ENCODE measurements at places on chromosomes 2 and 18.
A peak's percentile ranks its signal among the peaks of the same experiment; 100 is the strongest.

DNA sequence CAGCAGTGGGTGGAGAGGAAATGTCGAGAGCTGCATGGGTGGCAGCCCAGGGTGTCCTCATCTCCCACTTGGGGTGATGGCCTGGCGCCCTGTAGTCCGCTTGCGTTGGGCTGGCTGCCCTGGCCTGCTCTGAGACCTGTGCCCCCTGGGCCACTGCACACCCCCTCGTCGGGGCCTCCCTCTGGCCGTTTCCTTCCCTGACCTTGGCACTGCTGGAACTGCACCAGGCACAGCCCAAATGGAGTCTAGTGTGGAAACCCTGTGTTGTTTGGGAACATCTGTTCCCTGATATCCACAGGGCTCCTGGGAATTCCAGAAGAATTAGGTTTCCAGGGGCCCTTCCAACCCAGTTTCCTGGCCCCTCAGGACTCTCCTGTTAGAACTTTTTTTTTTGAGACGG is 13.9 kb downstream of the EFHD1 start:
- DNase-seq: no peak

DNA sequence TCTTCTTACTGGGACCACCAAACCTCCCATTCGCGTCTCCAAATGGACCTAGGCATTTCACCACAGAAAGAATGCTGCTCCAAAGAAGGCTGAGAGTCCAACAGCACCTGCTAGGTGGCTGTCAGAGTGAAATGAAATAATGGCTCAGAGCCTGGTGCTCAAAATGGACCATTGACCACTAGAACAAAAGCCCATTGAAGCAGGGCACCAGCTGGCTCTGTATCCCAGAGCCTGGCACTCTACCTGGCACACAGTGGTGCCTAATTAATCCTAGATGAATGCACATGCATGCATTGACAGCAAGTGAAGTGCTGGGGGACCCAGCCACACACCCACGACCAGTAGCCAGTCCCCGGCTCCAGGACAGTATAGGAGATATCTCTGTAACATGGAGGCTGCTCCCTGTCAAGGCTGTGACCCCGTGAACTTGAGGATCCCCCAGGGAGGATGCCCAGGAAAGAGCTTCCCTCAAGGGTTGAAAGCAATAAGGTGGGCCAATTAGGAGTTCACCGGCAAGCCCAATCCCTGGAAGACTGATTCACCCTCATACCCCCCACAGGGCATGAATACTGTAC is 261.3 kb downstream of the TNS1 start:
- no peak for DNase-seq

DNA sequence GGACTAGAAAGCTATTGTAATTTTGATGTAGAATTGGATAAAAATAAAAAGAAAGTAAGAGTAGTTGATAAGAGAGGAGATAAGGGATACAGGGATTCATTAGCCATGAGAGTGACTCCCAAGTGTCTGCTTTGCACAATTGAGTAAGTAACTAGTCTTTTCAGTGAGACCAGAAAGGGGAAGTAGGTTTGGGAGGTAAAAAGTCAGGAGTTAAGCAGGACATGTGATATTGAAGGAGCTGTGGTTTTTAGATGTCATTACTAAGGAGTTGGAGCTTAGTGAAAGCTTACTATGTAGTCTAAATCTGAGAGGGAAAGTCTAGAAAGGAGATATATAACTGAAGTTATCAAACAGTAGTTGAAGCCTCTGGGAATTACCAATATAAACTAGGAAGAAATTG is 93.4 kb downstream of the SLC5A7 start:
- DNase-seq: no peak

GRCh38 chr18:74116633-74117554 is 30.7 kb downstream of the FBXO15 start:
- DNase-seq: no peak

DNA sequence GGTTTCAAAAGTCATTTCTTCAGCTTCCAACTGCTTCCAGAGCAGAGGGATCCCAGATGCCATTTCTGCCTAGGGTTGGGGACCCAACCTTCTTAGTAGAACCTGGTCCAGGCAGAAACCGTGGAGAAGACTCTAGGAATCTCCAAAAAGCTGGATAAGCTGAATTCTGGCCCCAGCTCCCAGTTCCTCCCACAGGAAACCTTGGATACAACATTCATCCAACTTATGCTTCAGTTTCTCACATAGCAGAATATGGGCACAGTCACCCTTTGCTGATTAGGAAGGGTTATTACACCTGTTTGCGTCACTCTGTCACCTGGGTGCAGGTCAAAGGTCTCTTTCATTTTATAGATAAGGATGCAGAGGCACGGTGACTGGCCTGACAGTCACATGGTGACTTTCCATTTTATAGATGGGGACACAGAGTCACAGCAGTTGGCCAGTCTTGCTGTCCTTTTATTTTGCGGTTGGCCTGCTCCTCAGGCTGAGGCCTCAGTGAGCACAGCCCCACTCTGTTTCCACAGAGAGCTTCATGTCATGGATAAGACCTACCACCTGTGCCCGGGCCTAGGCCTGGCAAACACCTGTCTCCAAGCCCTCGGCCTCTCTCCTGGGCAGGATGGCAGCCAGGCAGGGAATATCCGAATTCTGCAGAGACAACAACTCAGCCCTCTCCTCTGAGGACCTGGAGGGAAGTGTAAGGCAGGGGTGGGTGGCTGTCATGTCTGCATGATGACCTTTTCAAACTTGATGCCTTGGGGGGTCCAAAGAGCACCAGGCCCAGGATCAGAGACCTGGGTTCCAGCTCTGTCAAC is 148.8 kb downstream of the SMAD7 start:
- DNase-seq: no peak

DNA sequence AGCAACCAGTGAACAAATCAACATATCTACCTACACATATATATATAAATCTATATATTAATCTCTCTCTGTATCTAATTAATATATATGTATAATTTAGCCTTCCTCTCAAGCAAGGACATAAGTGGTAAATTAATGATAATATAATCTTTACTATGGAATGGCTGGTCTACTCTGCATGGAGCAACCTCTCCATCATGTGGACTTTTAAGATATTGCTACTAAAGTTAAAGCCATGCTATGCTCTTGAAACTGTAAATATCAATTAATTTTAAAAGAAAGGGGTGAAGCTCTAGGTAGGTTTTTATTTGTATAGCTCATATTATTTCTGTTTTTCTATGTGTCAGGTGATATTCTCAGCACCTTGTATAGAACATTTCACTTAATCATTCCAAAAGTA is 147.0 kb downstream of the PPP1R1C start:
- DNase-seq: no peak

- no peak for DNase-seq
Measured at GRCh38 chr2:199861132-199861774, 10.3 kb upstream of the FTCDNL1 start.

GRCh38 chr2:53711271-53711780 is 56.3 kb upstream of the CHAC2 start:
- DNase-seq: no peak

GRCh38 chr2:55156326-55156725 is 75.8 kb downstream of the CLHC1 start:
- DNase-seq: no peak

DNA sequence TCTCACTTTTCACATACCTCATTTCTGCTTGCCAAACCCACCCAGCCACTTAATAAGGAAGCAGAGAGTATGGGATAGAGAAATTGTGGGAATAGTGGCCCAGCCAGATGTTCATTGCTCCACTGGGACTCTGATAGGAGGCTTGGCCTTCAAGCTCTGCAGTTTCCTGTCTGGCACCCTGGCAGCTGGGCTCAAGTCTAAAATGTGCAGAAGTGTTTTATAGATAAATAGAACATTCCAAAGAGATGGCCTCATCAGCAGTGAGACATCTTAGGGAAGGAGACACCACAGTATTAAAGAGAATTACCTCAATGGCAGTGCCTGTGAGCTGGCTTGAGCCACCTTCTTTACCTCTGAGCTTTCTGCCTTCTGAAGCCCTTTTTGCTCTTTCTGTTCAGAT is 24.7 kb downstream of the COPS7B start:
- no peak for DNase-seq

GRCh38 chr2:140929849-140930248 is 1201.0 kb downstream of the LRP1B start:
- DNase-seq: no peak

DNA sequence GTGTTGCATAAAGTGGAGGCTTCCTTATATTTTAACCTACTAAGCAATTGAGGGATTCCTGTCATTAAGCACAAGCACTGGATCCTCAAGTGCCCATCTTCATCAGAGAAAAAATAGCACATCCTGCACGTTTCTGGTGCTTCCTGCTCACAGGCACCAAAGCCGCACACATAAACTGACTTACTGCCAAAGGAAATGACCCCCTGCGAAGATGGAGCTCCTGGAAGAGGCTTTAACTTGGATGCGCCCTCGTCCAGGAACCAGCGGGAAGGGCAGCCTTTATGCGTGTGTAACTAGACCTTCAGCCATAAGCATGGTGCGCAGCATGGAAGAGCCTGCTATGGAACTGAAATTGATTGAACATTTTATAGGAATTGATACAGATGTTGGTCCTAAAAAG is 188.7 kb downstream of the FTCDNL1 start:
- no peak for DNase-seq

- DNase-seq: no peak
Measured at GRCh38 chr2:79041032-79041448, 15.5 kb downstream of the REG3G start.

- DNase-seq: peak; percentile 56
Measured at GRCh38 chr2:45649858-45650811, 1.3 kb upstream of the PRKCE start.

GRCh38 chr2:3747032-3747654 is 43.8 kb downstream of the DCDC2C start:
- DNase-seq: no peak

DNA sequence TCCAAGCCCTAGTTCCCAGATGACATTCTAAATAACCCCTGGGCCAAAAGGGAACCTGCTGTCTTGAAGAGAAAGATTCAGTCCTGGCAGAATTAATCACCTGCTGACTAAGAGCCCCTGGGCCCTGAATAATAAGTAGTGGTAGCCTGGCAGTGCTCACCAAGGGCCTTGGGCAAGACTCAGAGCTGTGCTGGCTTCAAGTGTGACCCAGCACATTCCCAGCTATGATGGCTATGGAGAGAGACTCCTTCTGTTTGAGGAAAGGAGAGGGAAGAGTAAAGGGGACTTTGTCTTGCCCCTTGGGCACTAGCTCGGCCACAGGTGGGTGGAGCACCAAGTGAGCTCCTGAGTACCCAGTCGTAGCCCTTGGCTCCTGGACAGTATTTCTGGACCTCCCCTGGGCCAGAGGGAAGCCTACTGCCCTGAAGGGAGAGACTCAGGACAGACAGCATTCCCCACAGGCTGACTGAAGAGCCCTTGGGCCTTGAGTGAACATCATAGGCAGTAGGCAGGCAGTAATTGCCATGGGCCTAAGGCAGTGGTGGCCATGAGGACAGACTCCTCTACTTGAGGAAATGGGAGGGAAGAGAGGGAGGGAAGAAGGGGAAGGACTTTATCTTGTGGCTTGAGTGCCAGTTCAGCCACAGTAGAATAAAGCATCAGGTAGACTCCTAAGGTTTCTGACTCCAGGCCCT is 40.0 kb upstream of the INPP4A start:
- no peak for DNase-seq

GRCh38 chr18:49690312-49690711 is 123.0 kb downstream of the ACAA2 start:
- DNase-seq: no peak

- no peak for DNase-seq
Measured at GRCh38 chr2:54569745-54570301, 113.7 kb downstream of the SPTBN1 start.

DNA sequence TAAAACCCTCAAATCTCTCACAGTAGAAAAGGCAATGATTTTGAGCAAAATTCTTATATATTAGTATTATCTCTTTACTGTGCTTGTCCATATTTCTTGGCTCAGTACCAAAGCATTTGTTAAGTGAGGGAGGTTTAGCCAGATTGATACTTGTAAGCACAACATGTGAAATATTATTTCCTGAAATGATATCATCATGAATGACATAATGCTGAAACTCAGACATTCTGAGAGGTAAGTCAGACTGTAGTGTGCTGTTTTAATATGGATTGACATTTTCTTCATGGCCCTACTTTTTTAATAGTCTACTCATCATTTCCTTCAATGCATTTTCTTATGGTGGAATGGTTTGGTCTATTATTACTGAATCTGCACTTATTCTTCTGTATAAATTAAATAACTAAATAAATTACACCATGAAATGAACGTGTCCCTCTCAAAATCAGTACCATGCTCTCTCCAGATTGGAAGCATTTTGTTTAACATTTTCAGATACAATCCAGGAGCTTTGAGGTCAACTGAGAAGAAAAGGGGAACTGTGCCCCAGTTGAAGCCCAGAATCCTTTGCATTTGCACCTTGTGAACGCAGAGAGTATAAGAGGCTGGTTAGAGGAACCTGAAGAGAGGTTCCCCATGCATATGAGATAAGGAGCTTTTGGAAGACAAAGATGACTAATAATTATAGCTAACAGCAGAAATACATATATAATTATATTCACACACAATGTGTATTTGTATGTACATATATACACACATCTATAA is 50.1 kb upstream of the CRACDL start:
- no peak for DNase-seq

DNA sequence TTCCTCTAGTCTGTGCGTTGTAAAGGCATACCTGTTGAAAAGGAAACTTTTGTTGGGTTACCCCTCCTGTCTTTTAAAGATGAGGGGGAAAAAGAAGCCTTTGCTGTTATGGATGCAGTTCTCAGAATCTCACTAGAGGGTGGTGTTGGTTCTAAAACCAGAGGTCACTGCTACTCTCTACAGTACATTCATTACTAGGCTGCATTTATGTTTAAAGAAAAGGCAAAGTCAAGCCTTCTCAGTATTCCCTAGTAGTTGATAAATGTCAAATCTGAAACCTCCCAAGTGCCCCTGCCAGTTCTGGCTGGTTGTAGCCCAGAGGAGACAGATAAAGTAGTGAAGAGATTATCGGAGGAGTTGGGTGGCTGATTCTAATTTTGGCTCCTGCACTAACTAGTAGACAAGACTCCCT is 1.4 kb upstream of the PLCL1 start:
- peak; percentile 75 for DNase-seq

DNA sequence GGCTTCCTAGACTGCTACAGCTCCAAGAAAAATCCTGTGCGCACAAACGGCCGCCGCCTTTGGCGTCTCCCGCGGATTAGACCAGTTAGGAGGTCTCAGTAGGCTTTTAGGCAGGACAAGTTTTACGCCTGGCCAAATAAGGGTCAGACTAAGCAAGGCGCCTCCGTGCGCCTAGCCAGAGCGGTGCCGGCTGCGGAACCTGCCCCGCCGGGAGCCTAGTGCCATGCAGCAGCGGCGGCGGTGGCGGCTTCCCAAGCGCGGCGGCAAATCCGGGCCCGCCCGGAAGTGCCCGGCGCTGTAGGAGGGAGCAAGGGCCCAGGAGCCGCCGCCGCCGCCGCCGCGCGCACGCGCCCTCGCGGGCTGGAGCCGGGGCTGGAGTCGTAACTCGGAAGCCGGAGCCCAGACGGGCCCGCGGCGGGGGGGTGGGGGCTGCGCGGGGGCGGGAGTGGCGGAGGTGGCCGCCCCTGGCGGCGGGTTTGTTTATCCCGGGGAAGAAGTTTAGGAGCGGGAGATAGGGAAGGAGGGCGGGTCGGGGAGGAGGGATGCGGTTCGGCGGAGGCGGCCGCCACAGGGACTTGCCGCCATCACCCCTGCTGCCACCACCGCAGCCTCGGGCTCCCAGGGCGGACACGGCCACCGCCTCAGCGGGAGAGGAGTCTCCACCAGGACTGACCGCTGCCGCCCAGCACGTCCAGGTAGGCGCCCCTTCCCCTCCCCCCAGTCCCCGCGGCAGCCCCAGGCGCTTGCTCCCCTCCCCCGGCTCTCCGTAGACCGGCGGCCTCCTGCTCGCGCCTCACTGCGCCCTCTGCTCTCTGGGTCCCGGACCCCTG is at the start of gene SPOPL:
TSS of gene SPOPL (plus strand) at position 346 of the 830 bp plus-strand sequence. CDS start 48,447 bp downstream, outside the sequence.
- peak; percentile 67 for DNase-seq

- no peak for DNase-seq
Measured at GRCh38 chr18:45666520-45666919, 51.2 kb downstream of the SLC14A2 start.

- no peak for DNase-seq
Measured at GRCh38 chr2:116510117-116510671, 1304.3 kb upstream of the DDX18 start.
